GM23248 (cell line): ENCODE measurements at places on chromosomes 12 and 14.

- no peak for DNase-seq
Observed at GRCh38 chr12:27164330-27165040, 79.6 kb upstream of the STK38L start.

DNA sequence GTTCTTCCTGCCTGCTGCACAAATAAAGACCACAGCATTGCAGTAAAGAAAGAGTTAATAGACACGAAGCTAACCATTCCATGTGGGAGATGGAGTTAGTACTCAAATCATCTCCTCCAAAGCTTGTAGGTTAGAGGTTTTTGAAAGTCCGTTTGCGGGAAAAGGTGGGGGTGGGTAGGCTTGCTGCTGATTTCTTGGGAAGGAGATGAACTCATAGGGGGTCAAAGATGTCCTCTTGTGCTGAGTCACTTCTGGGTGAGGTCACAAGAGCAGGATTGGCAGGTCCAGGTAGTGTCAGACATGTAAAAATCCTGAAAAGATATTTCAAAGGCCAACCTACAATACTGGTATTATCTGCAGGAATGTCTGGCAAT is 66.4 kb downstream of the PTHLH start:
- no peak for DNase-seq

DNA sequence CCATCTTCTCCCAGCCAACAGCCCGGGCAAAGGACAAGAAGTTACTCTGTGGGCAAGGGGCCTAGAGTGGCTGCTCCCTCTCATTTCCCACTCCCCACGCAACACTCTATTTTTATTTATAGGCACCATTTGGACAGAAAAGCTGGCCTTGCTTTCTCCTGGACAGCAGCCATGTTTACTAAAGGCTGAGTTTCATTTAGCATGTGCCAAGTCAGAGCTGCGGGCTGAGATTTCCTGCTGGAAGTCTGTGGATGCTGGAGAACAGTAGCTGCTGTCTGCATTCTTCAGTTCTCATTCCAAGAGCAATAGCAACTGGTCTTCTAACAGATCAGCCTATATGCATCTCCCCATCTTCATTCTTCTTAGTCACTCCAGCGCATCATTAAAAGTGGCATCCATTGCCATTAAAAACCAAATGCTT is 8.3 kb downstream of the COL2A1 start:
- DNase-seq, result no peak

DNA sequence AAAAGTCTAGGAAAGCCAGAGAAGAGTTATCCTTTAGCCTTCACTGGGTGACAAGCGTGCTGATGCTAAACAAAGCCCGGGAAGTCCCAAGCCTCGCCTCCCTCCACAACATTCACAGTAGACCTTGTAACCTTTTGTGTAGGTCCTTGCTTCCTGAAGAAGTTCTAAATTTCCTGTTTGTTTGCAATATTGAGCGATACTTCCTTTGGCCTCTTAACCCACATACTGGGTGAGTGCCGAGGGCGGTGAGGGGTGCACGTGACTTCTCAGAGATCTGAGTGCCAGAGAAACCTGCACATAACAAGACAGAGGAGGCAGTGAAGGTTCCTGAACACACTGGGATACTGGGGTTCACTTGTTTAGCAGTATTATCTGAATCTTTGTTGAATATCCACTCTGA is 134.3 kb downstream of the PLXNC1 start:
- DNase-seq, result no peak

GRCh38 chr12:102957339-102958050 is at the start of gene ASCL1:
Gene ASCL1 (plus strand): TSS chr12:102957674. CDS start chr12:102958245, 571 bp downstream.
- DNase-seq, result peak; percentile 58

GRCh38 chr12:106696681-106697417 is 77.6 kb upstream of the RIC8B start:
- no peak for DNase-seq

GRCh38 chr14:32472512-32473463 is 143.7 kb downstream of the AKAP6 start:
- DNase-seq, result peak; percentile 73

DNA sequence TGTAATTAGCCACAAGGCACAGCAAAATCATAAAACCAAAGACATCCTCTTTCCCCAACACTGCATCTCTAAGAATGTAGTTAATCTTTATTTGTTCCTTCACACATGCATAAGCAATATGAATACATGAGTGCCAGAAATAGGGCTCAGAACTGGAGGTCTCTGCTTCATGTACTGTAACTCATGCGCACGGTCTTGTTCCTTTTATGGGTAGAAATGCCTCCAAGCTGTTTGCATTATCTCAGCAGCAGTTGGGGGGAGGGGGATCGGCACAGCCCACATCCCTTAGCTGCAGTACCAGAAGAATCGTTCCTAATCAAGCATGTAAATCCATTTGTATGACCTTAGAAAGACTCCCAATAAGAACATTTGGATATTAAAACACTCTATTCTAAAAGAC is 20.0 kb downstream of the RHOJ start:
- no peak for DNase-seq

DNA sequence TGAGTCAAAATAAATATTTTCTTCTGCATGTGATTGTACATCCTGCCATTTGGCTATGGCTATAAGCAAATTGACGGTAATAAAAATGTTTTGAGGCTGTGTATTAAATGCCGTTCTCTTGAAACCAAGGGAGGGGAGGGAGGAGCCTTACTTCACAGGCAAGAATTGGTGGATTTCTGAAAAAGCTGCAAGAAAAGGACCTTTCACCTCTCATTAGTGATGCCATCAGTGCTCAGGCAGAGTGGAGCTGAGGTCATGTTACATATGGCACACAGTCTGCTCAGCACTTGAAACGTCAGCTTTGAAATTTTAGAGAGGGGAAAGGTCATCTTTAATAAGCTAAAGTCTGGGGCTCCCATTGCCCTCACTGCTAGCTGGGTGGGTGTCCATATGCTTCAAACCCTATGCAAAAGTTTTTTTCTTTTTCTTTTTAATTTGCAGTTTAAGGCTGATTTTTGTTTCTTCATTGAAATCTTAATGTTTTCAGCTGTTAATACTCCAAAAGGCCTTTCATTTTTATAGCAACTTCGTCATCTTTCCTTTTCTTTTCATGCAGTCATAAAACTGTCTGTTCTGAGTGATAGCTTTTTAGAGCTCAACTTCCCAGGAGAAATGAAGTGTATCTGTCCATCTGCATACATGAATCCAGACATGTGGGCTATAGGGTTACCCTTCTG is 9.8 kb upstream of the SIX1 start:
- DNase-seq, result no peak

DNA sequence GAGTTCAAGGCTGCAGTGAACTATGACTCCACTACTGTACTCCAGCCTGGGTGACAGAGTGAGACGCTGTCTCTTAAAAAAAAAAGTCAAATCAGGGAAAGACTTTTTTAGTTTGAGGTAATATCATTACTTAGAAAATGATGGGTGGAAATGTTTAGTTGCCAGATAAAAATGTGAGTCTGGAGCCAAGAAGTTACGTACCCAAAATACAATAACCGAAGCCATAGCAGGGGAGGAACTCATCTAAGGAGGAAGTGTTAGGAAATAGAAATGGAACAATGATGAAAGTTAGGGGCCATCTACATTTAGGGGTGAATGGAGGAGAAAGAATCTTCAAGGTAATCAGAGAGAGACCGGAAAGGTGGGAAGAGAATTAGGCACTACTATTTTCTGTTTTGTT is 98.8 kb downstream of the DACT1 start:
- DNase-seq, result peak; percentile 71

DNA sequence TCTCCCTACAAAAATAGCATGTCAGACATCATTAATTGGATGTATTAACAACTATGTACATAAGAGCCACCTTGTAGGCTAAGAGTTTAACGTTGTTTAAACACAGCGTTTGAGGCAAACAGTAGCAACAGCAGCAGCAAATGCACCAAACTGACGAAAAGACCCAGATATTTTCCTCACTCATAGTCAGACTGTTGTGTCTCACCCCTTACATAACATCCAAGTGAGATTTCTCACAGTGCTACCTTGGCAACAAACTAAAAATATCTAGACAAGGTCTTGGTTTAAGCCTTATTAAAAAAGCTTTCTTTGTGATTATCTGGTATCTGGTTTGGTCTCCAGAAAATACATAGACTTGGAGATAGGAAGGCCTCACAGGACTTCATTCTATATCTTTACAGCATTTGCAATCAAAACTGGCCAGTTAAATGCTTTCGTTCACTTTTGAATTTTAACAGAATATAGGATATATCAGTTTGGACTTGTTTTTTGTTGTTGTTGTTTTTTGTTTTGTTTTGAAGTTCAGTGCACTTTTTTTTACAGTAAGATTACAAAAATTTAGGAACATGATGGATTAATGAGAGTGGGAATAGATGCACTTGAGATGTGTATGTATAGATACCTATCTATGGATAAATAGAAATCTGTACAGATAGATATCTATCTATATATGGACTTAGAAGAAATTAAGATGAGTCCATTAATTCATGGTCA is 4.1 kb downstream of the BHLHE41 start:
- peak; percentile 6 for DNase-seq

DNA sequence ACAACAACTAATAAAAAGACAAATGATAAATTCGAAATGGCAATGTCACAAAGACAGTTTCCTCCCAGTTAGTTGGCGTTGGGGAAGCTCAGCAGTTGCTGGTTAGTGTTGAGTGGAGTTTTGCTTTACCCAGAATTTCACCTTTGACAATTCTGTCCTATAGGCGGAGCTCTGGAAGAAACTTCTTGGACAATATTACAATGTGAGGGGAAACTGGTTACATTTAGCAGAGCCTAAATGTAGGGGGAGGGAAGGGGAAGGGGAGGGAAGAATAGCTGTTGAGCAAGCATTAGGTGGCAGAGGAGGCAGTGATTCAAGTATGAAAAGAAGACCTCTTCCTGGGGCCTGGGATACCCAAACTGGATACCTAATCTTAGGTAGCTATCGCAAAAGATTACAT is 51.4 kb downstream of the BDKRB1 start:
- no peak for DNase-seq

GRCh38 chr12:130342442-130342841 is 4.8 kb downstream of the PIWIL1 start:
- no peak for DNase-seq

- DNase-seq, result peak; percentile 69
Observed at GRCh38 chr12:65306366-65307168, 28.1 kb downstream of the MSRB3 start.

DNA sequence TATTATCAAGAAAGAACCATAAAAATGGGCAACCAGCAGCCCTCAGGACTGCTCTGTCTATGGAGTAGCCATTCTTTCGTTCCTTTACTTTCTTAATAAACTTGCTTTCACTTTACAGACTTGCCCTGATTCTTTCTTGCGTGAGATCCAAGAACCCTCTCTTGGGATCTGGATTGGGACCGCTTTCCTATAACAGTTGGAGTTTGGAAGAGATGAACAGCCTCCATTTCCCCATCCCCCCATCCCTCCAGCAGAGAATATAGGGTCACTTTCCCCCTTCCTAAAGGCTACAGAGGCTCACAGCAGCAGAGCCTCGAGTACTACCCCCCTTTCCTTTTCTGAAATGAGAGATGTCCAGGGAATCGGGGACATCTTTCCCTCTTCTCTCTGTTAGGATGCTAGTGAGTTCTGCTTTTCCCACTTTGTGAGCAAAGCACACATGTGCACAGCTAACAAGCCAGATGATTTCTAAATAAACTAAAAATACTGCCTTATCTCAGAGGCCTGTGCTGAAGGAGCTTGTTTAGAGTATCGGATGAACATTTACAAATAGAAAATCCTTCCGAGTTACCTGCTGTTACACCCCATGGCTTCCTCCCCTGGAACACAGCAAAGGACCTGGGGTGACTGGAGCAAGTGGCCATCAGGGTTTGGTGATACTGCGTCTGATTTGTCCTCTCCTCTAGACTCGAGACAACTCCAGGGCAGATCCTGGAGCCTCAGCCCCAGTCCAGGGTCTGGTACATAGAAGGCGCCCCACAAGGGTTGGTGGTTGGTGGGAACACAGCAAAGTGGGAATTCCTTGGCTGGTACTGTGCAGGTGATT is 144.2 kb downstream of the SLC38A6 start:
- DNase-seq, result no peak

DNA sequence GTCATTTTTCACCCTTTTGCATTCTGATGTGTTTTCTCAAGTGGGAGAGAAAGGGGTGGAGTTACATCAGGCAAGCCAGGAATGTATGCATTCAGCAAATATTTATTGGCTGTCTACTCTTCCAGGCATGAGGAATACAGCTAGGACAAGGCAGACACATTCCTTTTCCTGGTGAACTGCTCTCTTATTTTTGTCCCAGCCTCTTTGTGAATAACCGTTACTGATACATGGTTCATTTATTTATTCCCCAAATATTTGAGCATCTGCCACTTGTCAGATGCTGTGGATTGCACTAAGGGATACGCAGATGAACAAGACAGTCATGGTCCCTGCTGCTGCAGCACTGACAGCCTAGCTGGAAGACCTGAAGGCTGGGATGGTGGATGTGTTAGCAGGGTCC is 6.1 kb downstream of the PELI2 start:
- DNase-seq, result peak; percentile 23

DNA sequence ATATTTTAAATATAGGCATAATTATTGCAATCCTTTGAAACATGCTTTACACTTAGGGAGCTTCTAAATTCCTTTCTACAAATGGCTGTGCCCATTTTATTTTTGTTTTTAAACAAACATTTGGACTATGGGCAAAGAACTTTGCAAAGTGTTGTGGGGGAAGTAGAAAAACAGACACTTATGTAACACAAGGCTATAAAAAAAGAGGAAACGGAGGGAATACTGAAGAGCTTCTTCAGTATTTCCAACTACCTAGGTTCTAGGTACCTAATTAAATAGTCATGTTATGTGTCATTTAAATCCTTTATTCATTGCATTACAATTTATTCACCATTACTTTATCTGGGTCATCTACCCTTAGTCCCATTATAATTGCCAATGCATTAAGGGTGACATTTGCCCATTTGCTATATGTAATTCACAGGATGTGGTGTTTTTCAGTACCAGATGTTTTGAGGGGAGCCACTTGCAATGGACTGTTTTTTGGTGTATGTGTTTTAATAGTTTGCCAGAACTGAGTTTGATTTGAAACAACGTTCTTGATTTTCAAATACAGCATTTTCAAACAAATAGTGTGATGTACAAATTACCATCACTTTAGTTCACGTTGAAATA is 1.5 kb upstream of the MSRB3 start:
- no peak for DNase-seq

DNA sequence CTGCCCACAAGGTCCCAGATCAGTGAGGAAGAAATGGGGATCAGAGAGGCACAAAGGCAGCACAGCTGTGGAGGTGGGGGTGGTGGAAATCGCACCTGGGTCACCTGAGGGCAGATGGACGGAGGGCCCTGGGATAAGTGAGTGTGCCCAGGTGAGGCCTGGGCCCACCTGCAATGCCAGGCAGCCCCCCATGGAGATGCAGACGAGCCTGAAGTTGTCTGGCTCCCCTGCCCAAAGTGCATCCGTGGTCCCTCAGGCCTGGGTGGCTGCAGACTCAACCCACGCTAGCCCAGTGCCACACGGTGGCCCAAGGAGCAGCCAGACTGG is 84.9 kb downstream of the NCOR2 start:
- no peak for DNase-seq

- DNase-seq, result peak; percentile 93
Observed at GRCh38 chr12:107317751-107318555, 224.6 kb upstream of the CRY1 start.

DNA sequence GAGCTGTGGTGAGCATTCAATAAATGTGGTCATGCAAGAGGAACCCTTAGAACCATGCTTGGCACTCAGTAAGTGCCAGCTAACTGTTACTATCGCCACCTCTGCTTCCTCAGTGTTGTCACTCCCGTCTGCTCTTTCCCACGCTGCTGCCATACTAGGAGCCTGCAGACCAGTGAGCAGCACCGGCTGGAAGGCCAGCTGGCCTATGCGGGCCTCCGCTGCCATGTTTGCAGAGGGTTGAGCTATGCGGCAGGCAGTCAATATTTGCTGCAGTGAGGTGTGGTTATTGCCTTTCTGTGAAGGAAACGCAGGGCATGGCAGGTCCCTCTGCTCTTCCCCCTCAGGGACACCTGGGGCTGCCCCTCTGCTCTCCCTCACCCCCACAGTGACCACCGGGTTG is 13.0 kb downstream of the KMT5A start:
- peak; percentile 21 for DNase-seq
